ENCODE measurements at places on chromosomes 16 and 17.

GRCh38 chr17:14118951-14119350 lies 49.6 kb downstream of the COX10 start:
- DNase-seq, result no peak

- no peak for DNase-seq
These were observed 16.8 kb upstream of the MAPK3 start for GRCh38 chr16:30139583-30140481.

DNA sequence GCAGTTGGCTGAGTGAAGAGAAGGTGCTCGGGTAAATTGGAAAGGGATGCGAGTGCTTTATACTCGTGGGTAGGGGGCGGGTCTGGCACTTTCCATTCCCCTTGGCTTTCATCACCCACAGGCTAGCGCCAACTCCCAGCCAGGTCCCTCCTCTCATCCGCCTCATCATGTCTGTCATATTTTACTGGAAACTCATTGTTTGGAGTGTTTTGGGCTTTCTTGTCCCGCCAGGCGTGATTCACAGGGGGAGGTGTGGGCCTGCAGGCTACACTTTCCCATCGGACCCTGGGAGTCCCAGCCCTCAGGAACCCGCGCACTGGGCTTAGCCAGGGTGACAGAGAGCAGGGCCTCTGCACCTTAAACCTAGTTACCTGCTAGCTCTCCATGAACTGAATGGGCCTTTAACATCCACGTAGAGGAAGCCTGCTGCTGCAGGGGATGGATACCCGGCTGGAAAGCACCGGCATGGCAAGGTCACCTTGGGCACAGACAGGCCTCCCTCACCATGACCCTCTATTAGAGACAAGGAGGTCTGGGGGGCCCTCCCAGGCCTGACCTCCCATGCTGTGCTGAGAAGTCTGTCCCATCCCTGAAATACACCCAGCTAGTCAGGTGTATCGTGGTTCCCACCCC lies at the start of gene KRT14:
Gene KRT14, minus strand, starts transcription at position 33 of the 633 bp plus-strand sequence. CDS start 61 bp downstream, outside the sequence.
- DNase-seq, result no peak

- DNase-seq, result no peak
These were observed 8.4 kb upstream of the HSBP1 start for GRCh38 chr16:83799336-83799735.

GRCh38 chr16:55478827-55479429 lies at the start of gene MMP2:
Gene MMP2 (plus strand): TSS chr16:55479198. CDS start chr16:55479480, 282 bp downstream.
- no peak for DNase-seq

DNA sequence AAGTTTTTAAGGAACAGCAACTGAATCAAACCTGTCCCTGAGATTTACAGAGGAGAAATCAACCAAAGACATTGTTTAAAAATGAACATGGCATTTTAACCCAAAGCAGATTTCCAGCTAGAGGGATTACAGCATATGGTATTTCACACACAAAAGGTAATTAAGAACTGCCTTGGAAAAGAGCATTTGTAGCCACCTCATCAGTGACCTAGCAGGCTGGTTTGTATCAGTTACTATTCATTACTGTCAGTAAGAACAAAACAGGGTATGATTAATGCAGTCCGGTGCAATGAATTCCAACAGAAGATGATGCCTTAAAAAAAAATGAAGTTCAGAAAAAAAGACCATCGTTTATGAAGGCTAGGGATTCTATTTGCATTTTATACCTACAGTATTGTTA lies 219.9 kb downstream of the CHD9NB start:
- no peak for DNase-seq

DNA sequence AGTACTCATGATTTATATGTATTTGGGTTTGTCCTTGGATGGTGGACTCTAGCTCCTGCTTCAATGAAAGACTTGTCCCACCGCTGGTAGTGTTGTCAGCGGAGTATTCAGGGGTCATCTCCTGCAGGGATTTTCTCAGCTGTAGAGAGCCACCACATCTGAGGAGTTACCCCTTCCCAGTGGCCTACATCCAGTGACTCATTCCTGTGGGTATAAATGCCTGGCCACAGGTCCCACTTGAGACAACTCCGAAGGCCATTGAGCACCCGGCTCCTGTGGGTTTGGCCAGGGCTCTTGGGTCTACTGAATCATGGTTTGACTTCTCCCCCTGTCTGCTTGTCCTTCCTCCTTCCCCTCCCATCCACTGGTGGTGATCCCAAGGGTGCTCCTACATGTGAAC lies 34.6 kb upstream of the WSB1 start:
- DNase-seq, result no peak

DNA sequence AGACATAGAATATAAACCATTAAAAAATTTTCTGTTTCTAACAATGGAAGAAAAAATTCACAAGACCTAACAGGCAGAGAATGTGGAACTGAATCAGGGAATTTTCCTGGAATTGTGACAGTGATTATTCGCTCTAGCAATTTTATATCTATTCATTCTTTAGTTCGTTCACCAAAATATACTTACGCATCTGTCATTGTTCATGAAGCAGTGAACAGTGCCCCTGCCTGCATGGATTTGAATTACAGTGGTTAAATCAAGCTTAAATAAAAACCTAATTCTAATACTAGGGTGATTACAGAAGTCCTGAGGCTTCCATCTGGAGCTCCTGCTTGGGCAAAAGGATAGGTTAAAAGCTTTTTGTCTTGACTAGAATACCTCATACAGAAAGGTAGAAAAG lies 48.6 kb downstream of the ABCA8 start:
- no peak for DNase-seq

DNA sequence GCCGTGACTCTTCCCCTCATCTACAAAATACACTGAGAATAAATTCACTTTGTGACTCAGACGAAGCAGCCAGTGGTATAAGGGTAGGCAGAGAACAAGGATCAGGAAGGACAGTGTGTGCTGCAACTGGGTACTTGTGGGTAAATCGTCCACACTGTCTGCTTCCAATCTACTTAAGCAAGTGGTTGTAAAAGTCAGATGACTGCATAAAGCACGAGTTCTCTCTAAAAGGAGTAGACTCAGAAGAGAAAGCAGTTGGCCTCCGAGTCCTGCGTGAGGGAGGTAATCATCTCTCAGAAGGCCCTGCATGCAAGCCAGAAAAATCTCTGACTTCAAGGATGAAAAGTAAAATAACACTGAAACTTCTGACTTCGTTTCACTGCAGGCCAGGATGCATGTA lies 43.1 kb downstream of the ANKFY1 start:
- DNase-seq, result no peak

DNA sequence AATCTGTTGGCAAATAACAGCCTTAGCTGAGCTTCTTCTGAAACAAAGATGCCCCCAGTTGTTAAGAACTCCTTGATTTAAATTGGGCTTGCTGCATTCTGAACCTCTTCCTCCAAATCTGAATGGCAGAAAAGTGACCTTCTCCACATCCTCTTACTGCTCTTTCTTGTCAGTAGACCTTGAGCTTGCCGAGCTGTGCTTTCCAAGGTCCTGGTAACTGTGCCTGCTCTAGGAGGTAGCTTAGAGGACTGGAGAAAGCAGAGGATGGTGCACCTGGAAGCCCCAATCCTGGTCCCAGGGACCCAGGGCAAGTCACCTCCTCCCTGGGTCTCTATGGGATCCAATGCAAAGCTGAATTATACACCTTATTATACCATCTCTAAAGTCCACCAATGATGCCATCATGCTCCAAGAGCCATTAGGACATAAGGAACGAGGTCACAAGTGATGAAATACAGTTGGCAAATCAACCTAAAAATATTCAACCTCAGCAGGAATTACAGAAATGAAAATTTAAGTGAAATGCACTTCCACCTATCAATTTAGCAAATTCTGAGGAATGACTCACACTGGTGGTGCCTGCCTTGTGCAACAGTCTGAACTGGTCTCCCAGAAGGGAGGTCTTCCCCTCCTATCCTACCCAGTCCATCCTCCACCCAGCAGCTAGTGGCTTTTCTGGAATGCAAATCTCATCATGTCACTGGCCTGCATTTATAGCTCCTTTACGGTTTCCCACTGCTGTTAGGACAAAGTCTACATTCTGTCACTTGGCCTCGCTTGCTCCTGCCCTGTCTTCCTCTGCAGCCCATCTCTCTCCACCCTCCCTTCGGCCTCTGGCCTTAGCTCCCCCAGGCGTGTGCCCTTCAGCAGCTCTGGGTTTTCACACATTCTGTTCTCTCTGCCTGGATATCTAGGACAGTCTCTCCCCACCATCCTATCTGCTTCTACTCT lies 36.6 kb downstream of the TOM1L2 start:
- DNase-seq, result no peak

GRCh38 chr17:75086496-75087181 lies 1.1 kb upstream of the SLC16A5 start:
- DNase-seq, result no peak

DNA sequence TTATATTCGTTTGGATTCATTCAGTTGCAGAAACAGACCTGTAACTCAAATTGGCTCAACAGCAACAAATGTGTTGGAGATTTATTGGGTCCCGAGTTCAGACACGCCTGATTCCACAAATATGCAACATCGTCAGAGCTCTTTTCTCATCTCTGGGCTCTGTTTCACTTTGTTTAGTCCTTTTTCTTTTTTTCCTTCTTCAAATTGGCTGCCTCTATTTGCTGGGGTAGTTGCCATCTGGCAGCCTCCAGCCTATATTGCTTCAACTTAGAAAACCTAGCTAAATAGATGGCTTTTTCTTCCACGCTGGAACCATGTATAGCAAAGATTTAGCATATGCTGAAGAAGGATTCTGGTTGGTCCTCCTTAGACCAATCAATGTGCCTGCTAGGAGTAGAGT lies 398.5 kb downstream of the RBFOX1 start:
- DNase-seq, result no peak

GRCh38 chr17:57523926-57524632 lies 221.0 kb downstream of the CCDC182 start:
- no peak for DNase-seq

Measured in activated naive CD8-positive, alpha-beta T cell treated with anti-CD3 and anti-CD28 coated beads, Interleukin-2, amount 10 ng/mL, durations not matched to agents 7 days and 5 days (primary cell).